HT1080 (cell line): ENCODE measurements at places on chromosomes 5 and 9. TPM values are rescaled to one million over a fixed set of nuclear protein-coding genes. Genes with fewer than 3 reads are reported as not detected.

The SOHLH1 gene
- 0.23 TPM in 1 of 2 replicates, not detected in the other for total RNA-seq

The PDCD1LG2 gene
- total RNA-seq, result 4.0 and 4.5 TPM in 2 replicates

The MARCHF3 gene
- 5.0 and 9.9 TPM in 2 replicates for total RNA-seq

GRCh38 chr5:56440871-56441740 is 208.0 kb upstream of the ANKRD55 start:
- DNase-seq, result no peak

DNA sequence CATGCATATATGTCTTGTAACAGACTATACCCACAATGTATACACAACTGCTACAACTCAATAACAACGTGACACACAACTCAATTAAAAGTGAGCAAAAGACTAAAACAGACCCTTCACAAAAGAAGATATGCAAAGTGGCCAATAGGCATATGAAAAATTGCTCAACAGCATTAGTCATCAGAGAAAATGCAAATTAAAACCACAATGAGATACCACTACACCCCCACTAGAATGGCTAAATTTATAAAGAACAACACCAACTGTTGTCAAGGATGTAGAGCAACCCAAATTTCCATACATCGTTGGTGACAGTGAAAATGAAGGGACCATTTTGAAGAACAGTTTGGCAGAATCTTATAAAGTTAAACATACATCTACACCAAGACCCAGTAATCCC is 38.9 kb downstream of the GABRB2 start:
- peak; percentile 8 for DNase-seq
